ENCODE measurements at places on chromosomes 2 and 18.

DNA sequence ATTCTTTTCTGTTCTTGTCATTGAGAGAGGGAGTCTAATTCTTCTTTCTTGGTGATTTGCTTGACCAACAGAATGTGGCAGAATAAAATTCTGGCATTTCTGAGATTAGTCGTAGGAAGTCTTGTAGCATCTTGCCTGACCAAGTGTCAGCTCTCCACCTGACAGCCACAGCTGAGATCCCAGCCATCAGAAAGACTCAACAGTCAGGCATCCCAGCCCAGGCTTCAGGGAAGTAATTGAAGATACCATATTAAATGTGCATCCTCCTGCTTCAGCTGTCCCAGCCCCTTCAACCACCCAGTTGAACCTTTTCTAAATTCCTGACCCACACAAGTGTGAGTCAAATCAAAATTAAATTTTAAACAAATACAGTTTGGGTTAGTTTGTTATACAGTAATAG is 208.3 kb downstream of the PIK3C3 start:
- DNase-seq = no peak

- DNase-seq = no peak
These were observed 259.7 kb downstream of the LPIN1 start for GRCh38 chr2:12005886-12006681.

DNA sequence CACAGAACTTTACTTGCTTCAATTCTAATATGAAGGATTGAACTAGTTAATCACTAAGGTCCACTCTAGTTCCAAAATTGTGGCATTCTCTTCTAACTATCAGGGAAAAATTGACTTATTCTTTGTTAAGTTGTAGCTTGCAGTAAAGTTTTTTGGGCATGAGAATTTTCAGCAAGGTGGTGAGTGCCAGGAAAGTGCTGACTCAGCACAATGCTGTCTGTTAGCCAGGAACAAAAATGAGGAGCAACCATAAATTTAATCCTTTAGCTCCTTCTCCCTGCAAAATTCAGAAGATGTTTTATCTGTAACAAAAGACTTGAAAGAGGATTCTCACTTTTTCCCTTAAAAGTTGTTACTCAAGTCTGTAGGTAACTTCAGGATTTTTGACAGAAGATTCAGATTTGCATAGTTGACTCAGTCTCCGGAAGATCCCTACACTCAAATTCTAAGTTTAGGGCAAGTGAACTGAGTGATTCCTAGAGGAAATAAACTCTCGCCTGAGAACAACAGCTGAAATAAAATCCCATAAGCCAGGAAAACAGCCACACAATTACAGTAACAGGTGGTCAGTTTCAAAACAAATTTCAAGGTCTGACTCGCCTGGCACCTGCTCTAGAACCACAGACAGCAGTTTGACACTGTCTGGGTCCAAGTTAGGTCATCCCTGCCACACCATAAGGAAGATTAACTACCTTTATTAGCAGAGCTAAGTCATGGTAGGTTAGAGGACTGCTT is 20.2 kb upstream of the DARS1 start:
- DNase-seq = no peak

DNA sequence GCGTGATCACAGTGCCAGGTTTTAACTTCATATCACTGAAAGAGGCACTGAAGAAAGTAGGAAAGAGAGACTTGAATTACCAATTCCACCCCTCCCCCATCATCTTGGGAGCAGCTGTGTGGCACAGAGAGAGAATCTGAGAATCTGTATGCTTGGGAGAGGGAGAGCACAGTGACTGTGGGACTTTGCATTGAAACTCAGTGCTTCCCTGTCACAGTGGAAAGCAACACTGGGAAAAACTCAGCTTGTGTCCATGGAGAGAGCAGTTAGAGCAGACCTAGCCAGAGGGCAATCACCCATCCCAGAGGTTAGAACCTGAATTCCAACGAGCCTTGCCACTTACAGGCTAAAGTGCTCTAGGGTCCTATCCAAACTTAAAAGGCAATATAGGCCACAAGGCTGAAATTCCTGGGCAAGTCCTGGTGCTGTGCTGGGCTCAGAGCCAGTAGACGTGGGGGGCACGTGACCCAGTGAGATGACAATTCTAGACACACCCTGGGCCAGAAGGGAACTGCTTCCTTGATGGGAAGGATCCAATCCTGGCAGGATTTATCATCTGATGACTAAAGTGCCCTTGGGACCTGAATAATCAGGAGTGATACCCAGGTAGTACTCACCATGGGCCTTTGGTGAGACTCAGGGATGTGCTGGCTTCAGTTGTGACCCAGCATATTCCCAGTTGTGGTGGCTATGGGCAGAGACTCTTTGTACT is 15.5 kb upstream of the ABCB11 start:
- no peak for DNase-seq

DNA sequence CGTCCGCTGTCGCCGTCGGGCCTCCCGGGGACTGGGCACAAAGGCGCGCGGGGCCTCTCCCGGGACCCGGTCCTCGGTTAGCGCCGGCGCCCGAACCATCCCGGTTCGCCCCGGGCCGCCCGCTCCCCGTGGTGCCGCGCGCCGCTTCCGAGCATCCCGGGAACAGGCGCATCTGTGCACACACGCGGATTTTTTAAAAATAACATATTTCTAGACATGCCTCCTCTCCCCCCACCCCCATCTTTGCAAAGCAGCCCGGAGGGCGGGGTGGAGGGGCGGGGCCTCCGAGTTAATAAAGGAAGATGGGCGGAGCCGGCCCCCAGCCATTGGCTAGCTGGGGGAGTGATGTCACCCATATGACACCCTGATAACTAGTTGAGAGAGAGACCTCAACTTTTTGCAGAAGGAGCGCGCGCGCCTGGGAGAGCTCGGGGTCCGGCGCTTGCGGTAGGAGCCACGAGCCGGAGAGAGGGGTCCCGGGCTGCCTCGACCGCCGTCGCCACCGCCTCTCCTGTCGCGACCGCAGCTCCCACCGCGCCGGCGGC is at the start of gene SOX11:
Gene SOX11 (plus strand): TSS at position 400 of the 545 bp plus-strand sequence. CDS start 338 bp downstream, outside the sequence.
- peak; percentile 89 for DNase-seq

GRCh38 chr2:99299580-99299979 is 1.4 kb downstream of the LYG1 start:
- no peak for DNase-seq

- no peak for DNase-seq
These were observed 82.3 kb upstream of the CTDP1 start for GRCh38 chr18:79597176-79597830.

- peak; percentile 20 for DNase-seq
These were observed 238.8 kb upstream of the FOSL2 start for GRCh38 chr2:28153851-28154250.

Data from NCI-H510A treated with DMSO at 0.1 percent for 48 hours (cell line).